ENCODE measurements at places on chromosomes 2 and 18. TPM values are rescaled to one million over a fixed set of nuclear protein-coding genes. Genes with fewer than 3 reads are reported as not detected.
A peak's percentile ranks its signal among the peaks of the same experiment; 100 is the strongest.

Gene MRPS5
- 69.4 TPM for total RNA-seq

- DNase-seq, result peak; percentile 17
These were observed 73.2 kb downstream of the MAP4K4 start for GRCh38 chr2:101770726-101771125.

- no peak for DNase-seq
These were observed 757.5 kb upstream of the DDX18 start for GRCh38 chr2:117057016-117057415.

- DNase-seq, result no peak
These were observed 190.4 kb downstream of the PRKCE start for GRCh38 chr2:45841752-45842407.

Gene DES
- total RNA-seq, result 0.60 TPM

DNA sequence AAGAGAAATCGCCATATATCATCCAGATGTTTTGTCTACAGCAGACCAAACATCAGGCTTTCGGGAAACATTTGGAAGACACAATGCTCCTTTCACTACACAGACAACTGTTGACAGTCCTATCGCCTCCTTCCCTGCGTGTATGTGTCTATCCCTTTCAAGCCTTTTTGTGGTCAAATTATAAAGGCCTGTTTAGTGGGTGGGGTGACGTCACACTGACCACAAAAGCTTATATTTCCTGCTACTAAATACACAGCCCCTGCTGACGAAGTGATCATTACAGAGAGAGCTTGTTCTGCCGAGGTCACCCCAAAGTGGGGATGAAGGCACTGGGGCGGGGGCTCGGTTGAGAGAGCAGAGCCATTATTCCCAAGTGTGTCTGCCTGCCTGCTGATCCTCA lies 302.7 kb upstream of the TNP1 start:
- DNase-seq, result peak; percentile 33

Gene NTSR2
- not detected for total RNA-seq

Gene PLEKHH2
- 2.3 TPM for total RNA-seq

Gene TRIM43B
- not detected for total RNA-seq

DNA sequence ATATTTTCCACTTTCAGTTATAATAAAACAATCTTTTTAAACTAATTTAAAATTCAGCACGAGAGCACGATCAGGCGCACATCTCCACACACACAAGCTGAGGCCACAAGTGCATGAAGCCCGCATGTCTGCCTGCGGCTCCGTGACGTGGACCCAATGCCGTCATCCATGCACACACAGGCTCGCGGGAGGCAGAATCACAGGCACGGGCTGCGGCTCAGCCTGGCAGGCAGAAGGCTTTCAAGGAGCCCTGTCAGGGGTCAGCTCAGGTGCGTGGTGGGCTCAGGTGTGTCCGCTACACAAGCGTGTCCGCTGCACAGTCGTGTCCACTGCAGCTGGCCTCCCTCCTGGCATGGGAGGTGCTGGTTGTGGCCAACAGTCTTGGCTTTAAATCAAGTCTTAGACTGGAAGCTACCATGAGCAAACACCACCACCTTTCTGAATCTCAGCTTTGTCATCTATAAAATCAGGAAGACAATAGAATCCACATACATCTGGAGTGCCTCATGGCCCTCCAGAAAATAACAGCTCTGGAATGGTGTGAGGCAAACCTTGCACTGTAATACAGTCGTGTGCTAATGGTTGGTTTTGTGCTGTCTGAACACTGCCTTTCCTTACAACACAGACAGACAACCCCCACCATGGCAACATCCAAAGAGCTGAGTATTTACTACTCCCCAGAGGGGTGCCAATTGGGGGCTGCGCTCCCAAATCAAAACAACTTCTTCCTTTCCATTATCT lies 210.1 kb downstream of the NDUFA10 start:
- no peak for DNase-seq

Data from PC-9 (cell line).